ENCODE measurements at places on chromosomes 6 and 20.
A peak's percentile ranks its signal among the peaks of the same experiment; 100 is the strongest.

DNA sequence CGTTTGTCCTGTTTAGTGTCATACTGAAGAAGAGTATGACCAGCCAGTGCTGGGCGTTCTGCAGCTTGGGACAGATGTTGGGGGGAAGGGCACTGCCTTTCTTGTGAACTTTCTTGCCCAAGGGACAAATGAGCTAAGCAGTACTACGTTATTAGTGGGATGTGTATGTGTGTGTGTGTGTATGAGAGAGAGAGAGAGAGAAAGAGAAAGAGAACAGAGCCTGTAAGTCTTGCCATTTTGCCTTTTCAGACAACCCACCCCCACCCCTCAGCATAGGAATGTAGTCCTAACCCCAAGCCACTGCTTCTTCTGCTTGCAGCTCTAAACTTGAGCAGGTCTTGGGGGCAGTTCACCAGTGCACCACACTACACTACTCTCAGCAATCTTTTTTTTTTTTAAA is 45.5 kb downstream of the E2F3 start:
- DNase-seq: no peak

DNA sequence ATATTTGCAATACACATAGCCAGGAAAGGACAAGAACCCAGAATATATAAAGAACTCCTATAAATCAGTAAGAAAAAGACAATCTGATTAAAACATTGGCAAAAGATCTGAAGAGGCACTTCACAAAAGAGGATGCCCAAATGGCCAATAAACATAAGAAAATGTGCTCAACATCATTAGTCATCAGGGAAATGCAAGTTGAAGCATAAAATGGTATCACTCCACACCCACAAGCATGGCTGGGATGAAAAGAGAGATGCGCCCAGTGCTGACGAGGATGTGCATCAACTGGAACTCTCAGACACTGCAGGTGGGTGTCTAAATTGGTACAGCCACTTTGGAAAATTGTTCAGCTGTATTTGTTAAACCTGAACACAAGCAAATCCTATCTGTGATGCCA is 42.4 kb upstream of the MLN start:
- DNase-seq: no peak

DNA sequence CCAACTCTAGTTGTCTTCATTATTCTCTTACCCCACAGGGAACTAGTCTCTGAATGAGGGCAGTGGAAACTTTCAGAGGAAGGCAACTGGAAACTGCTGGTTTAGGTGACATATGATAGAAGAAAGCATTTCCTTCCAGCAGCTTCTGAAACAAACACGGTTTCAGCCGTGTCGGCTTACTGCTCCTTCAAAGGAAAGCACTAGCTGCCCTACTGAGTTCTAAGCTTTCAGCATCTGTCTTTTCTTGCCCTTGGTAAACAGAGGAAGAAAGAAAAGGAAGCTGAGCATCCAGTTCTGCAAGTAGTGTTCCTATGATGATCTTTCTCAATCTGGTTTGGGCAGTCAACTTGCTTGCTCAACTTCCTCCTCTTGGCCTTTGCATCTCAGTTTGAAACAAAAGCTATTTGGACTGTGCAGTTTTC is 117.5 kb upstream of the CEP85L start:
- DNase-seq: no peak

DNA sequence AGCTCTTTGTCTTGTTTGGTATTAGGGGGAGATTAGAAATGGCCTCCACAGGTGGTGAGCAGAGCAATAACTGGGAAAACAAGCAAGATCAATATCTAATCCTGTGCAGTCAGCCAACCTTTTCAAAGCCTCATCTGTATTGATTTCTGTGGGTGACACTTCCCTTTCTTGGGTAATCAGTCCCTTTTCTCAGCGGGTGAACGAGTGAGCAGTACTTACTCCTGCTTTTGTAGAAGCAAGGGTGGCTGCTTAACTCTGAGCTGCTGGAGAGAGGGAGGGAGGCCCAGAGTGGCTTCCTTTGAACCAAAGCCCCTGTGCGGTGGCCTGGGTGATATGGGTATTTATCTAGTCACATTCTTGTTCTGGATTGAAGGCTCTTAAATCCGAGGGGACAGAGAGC is 254.8 kb upstream of the CHD6 start:
- no peak for DNase-seq

- peak; percentile 45 for DNase-seq
Observed at GRCh38 chr6:324729-325125, 32.4 kb downstream of the DUSP22 start.

- DNase-seq: no peak
Observed at GRCh38 chr20:49483018-49483695, 689 bp upstream of the KCNB1 start.

GRCh38 chr20:5369629-5370028 is 52.9 kb upstream of the PROKR2 start:
- no peak for DNase-seq

- DNase-seq: no peak
Observed at GRCh38 chr6:157263146-157263545, 60.2 kb downstream of the TMEM242 start.

GRCh38 chr6:89387516-89388201 is 24.4 kb downstream of the RRAGD start:
- DNase-seq: no peak

DNA sequence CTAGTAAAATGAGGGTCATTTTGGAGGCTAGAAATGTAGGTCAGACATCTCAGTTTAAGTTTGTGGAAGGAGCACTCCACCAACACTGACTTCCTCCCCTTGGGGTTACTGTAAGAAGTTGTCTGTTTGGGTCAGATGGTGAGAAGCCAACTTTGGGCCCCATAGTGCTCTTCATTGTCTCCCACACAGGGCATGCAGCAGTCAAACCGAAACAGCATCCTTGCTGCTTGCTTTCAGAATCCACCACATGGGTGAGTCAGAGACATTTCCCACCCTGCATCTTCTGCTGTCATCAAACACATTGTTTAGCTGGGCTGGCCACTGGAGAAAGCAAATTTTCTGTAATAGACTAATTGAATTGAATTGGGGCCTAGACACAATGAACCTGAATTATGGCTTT is 16.8 kb downstream of the IL17F start:
- no peak for DNase-seq

GRCh38 chr20:1894471-1894950 is 696 bp upstream of the SIRPA start:
- no peak for DNase-seq

GRCh38 chr6:45156075-45156474 is 172.1 kb upstream of the RUNX2 start:
- no peak for DNase-seq

GRCh38 chr20:1336699-1337367 is 7.9 kb upstream of the SDCBP2 start:
- DNase-seq: no peak

- no peak for DNase-seq
Observed at GRCh38 chr20:24698189-24698588, 228.8 kb downstream of the SYNDIG1 start.

- DNase-seq: no peak
Observed at GRCh38 chr6:69624944-69625343, 171.9 kb downstream of the LMBRD1 start.

DNA sequence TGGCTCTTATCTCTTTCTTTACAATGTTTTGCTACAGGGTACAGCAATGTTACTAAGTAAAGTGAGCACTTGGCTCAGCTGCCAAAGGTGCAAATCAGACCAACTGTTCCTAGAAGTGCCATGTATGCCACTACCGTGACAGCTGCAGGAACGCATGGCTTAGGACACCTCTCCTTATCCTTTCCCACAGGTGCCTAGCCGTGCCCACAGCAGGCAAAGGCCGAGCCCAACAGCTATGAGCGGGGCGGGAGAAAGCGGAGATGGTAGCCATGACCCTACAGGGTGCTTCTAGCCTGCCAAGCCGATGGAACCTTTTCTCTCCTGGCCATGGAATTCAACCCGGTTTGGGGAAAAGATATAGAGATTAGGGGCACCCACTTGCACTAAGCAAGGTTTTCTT is 97.1 kb downstream of the FAXC start:
- DNase-seq: no peak

GRCh38 chr6:29294499-29294914 is 7.0 kb upstream of the OR14J1 start:
- DNase-seq: no peak

DNA sequence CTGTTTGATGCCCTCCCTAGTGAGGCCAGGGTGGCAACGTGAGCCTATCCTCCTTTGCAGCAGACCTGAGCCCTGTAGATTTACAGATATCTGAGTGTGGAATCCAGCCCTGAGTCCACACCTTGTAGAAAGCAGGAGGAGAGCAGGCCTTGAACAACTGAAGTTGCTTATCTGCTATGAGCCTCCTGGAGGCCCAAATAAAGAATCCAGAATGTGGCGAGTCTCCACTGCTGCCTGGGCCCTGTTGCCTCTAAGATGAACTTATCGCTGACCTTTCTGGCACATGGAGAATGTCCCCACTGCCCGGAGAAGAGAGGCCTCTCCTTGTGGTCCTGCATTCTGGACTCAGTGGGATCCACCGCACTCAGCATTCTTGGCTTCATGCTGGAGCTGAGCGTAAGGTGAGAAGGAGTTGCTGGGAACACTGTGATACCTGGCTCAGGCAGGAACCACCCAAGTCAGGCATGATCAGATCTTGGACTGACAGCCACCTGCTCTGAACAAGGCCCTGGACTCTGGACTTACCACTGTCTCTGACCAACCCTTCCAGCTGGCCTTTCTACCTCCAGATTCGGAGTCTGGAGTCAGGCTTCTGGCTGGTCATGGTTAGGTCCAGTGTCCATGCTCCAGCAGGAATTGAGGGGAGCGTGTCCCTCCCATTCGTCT is 5.8 kb upstream of the MANBAL start:
- no peak for DNase-seq

DNA sequence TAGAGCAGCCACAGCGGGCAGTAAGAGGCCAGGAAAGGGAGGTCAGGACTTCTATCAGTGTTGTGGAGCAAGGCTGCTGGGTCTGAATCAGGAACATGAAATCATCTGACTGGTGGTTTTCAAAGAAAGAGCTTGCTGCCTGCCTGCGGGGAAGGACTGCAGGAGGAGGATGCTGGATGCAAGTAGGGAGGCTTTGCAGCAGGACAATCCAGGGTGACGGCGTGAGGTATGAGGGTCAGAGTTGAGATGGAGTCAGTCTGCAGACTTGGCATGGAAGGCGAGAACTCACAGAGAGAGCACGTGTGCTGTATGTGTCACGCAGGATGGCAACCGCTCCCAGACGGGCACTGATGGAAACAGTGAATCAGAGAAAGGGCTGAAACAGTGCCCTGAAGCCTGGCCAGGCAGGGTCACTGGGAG is 59.2 kb upstream of the CD93 start:
- no peak for DNase-seq

GRCh38 chr20:48684501-48685041 is 143.2 kb downstream of the PREX1 start:
- DNase-seq: no peak

DNA sequence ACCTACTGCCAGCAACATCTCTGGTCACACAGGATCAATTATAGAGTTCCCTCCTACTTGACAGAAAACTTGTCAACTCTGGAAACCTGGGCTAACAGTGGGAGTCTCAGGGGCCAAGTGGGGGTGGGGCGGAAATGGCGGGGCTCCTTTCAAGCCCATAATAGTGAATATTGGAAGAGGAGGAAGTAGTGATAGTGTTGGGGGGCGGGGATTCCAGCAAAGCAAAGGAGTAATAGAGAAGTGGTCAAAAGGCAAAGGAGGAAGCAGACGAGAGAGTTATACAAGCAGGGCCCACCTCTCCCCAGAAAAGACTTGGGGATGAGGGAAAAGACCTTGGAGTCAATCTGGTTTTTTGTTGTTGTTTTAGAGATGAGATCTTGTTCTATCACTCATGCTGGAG is 2.1 kb downstream of the DEF6 start:
- DNase-seq: no peak

DNA sequence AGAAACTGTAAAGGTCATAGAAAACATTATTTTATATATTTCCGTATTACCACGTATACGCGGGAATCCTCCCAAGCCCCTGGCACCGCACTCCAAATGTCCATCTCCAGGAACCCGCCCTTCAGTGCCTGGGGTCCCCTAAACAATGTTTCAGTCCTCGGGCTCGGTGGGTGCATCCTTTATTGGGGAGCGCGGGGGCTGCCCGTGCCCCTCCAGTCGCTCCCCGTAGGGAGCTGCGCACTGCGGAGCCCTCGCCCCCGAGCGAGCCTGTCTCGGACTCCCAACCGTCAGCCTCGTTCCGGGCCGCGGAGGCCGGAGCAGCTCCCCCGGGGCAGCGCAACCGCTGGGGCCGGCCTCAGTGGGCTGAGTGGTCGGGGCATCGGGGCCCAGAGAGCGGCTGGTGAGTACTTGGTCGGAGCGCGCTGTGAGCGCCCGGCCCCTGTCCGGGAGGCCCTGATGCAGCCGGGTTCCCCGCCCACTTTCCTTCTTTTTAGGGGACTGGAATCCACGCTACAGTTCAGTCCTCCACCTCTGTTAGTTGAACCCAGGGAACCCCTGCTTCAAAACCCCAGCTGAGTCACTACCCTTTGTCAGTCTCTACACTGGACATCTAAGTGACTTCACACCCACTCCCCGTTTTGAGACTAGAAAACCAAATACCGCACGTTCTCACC is at the start of gene DNAH8:
DNAH8 (plus strand) TSS at position 296 of the 674 bp plus-strand sequence. CDS start 7,499 bp downstream, outside the sequence.
- no peak for DNase-seq

DNA sequence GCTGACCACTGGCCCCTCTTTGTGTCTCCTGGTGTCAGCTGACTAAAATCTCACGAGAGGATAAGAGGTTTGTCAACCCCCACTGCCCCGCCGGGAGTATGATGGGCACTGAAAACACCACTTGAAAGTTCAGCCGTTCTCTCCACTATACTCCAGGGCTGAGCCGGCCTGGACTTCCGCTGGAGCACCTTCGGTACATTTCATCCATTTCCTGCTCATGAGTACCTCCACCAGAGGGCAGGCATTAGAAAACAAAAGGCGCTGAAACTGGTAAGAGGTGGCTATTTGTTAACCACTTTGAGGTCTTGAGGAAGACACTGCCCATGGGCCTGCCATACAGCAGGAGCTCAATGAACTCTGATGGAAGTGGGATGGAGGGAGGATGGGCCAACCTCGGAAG is 17.9 kb upstream of the ANKRD60 start:
- no peak for DNase-seq

DNA sequence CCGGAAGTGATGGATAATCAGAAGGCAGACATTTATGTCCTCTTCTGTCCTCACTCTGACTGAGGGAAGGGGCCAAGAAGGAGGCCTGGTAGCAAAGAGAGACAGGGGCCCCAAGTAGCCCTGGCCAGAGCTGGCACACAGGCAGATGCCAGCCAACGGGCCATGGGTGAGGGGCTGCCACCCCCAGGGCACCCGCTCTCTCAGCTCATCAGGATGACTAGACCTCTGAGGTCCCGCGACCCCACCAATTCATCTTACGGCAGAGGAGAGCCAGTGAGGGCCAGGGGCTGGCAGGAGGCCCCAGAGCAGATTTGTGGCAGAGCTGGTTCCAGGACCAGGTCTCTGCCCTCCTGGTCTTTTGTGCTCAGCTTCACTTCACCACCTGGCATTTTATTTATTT is 43.1 kb upstream of the MDFI start:
- DNase-seq: no peak

DNA sequence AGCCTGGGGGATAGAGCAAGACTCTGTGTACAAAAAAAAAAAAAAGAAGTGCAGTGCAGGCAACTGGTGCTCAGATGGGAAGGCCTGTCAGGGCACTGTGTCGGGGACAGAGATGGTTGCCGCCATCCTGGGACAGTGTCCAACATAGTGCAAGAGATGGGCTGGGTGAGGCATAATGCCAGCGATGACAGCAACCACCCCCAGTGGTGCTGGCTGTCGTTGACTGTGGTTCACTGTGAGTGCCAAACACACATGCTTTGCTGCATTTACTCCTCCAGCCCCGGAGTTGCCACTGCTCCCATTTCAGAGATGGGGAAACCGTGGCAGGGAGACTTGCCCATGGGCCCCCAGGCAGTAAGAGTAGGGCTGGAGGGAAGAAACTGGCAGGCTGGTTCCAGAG is 5.2 kb upstream of the C20orf203 start:
- DNase-seq: peak; percentile 90

All from dorsolateral prefrontal cortex (tissue), 122 donors.